ENCODE measurements at places on chromosomes 16 and 17. TPM values are rescaled to one million over a fixed set of nuclear protein-coding genes. Genes with fewer than 3 reads are reported as not detected.

The SEPTIN1 gene
- 1.2 TPM for total RNA-seq

The GPR139 gene
- not detected for total RNA-seq

The KCNH4 gene
- 0.05 TPM for total RNA-seq

The BCO1 gene
- 0.29 TPM for total RNA-seq

The ABCC11 gene
- total RNA-seq = 0.41 TPM

- H3K36me3 ChIP-seq = no peaks in the 10 kb centered on the region
- no peak overlapping the region for H3K4me3 ChIP-seq
- H3K27me3 ChIP-seq = no peaks in the 10 kb centered on the region
- no peaks in the 10 kb centered on the region for H3K4me1 ChIP-seq
These were observed 39.9 kb downstream of the BAIAP2 start for GRCh38 chr17:81074875-81075274.

DNA sequence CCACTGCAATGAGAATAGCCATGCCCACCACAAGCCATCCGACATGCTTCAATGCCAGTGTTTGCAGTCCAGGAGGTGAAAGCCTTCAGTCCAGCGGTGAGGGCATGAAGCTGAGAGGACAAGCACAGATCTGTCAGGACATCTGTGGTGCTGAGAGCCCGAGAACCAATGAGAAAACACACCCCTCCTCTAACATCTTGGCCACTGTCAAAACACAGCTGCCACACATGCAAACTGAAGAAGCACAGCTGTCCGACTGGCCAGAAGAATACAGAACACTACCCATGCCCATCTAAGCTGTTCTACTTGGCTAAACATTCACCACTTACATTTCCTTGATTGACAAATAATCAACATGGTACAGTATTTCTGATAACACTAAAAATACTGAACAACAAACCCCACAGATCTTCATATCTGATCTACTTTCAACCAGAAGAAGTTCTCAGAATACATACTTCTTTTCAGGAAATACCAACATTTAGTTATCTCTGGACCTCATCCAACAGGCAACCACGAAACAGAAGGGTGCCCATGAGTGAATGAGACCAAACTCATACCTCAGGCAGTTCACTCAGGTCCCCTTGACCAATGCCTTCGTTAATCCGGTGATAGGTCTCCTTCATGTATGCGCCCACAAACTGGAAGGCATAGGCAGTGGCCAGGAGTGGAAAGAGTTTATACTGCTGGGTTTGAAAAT is 10.2 kb upstream of the FBF1 start:
- H3K27ac ChIP-seq = no peak overlapping the region
- no peaks in the 10 kb centered on the region for H3K4me1 ChIP-seq
- no peaks in the 10 kb centered on the region for H3K27me3 ChIP-seq
- H3K4me3 ChIP-seq = no peak overlapping the region
- no peak for DNase-seq

- peaks cover 3% of the 10 kb centered on the region for H3K27me3 ChIP-seq
- no peak overlapping the region for H3K4me3 ChIP-seq
- no peak overlapping the region for H3K27ac ChIP-seq
These were observed 3.0 kb downstream of the HOXB6 start for GRCh38 chr17:48601539-48602425.

GRCh38 chr16:30184891-30185682 is 1.7 kb downstream of the CORO1A start:
- H3K4me1 ChIP-seq = no peaks in the 10 kb centered on the region
- peak overlapping the region; percentile 63 for H3K4me3 ChIP-seq
- H3K27me3 ChIP-seq = no peaks in the 10 kb centered on the region
- H3K36me3 ChIP-seq = no peaks in the 10 kb centered on the region
- DNase-seq = peak; percentile 53

- no peaks in the 10 kb centered on the region for H3K4me1 ChIP-seq
- no peak overlapping the region for H3K27ac ChIP-seq
- no peak overlapping the region for H3K4me3 ChIP-seq
- no peaks in the 10 kb centered on the region for H3K27me3 ChIP-seq
- H3K36me3 ChIP-seq = no peaks in the 10 kb centered on the region
- no peak for DNase-seq
These were observed 124.1 kb downstream of the PRKCA start for GRCh38 chr17:66426397-66427033.

GRCh38 chr17:67246653-67247415 is 1.8 kb upstream of the HELZ start:
- H3K27ac ChIP-seq = no peak overlapping the region
- H3K4me3 ChIP-seq = peak overlapping the region; percentile 99

DNA sequence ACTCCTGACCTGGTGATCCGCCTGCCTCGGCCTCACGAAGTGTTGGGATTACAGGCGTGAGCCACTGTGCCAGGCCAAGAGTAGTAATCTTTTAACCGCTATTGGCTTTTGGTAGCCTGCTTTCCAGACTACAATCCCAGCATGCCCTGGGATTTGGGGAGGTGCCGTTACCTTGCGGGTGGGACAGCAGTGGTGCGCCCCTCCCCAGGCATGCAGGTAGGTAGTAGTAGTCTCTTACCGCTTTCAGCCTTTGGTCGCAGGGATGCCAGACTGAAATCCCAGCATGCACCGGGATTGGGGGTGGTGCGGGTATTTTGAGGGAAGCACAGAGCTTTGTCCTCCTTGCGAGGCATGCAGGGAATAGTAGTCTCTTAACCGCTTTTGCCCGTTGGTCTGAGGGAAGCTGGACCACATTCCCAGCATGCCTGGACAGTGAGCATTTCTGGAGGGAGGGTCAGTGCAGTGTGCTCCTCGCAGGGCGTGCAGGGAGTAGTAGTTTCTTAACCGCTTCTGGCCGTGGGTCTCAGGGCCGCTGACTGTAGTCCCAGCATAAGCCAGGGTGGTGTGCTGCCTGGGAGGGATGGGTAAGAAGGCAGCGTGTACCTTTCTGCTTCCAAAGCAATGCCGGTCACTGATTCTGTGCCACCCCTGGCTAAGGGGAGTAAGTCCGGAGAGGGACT is 1686.8 kb downstream of the TP53TG3F start:
- H3K4me1 ChIP-seq = no peaks in the 10 kb centered on the region
- H3K27ac ChIP-seq = no peak overlapping the region
- no peaks in the 10 kb centered on the region for H3K36me3 ChIP-seq
- no peaks in the 10 kb centered on the region for H3K27me3 ChIP-seq
- no peak for DNase-seq

- no peak for DNase-seq
- H3K27ac ChIP-seq = no peak overlapping the region
- no peaks in the 10 kb centered on the region for H3K36me3 ChIP-seq
- H3K4me1 ChIP-seq = peaks cover 7% of the 10 kb centered on the region
- H3K27me3 ChIP-seq = no peaks in the 10 kb centered on the region
- no peak overlapping the region for H3K4me3 ChIP-seq
These were observed 8.8 kb downstream of the CDC27 start for GRCh38 chr17:47180337-47180736.

DNA sequence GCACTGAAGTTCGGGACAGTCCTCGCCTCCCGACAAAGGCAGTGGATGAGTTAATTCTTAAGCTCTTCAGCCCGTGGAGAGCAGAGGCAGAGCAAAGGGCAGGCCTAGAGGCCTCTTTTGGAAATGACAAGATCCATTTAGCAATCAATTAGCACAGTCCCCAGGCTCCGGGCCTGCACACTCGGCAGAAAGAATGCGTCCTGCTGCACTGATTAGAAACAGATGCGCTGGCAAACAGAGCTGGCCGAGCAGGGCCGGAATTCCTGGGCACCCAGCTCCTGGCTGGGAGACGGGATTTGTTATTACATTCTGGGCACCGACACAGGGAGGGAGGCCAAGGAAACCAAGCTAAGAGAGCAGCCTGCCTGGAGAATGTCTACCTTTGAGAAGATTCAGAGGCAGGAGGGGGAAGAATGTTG is 162.9 kb downstream of the COPRS start:
- no peak overlapping the region for H3K4me3 ChIP-seq
- H3K27me3 ChIP-seq = no peaks in the 10 kb centered on the region
- H3K4me1 ChIP-seq = no peaks in the 10 kb centered on the region
- peak; percentile 63 for DNase-seq
- H3K36me3 ChIP-seq = no peaks in the 10 kb centered on the region

DNA sequence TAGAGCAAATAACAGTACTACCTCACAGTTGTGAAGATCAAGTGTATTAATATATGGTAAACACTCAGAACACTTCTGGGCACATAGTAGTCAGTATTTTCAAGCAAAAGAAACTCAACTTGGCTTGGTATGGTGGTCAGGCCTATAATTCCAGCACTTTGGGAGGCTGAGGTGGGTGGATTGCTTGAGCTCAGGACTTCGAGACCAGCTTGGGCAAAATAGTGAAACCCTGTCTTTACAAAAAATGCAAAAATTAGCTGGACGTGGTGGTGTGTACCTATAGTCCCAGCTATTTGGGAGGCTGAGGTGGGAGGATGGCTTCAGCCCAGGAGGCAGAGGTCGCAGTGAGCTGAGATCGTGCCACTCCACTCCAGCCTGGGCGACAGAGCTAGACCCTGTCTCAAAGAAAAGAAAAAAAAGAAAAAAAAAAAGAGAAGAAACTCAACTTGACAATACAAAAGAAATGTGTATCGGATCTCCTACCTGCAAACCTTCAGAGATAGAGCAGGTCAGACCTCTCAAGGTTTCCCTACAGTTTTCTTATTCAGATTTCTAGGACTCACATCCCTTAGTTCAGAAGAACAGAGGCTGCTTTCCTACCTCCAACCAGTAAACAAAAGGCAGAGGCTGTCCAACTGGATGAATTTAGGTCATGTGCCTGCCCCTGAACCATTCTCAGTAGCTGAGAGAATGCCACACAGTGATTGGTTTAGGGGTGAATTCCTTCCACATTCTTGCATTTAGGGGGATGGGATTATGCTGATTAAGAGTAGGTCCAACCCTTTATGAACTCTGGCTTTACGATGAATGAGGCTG is 1.7 kb upstream of the KPNA2 start:
- H3K36me3 ChIP-seq = no peaks in the 10 kb centered on the region
- no peak for DNase-seq
- H3K4me1 ChIP-seq = peaks cover 3% of the 10 kb centered on the region

GRCh38 chr16:79007614-79008013 is 592.9 kb downstream of the MAF start:
- no peaks in the 10 kb centered on the region for H3K27me3 ChIP-seq
- DNase-seq = no peak
- H3K27ac ChIP-seq = no peak overlapping the region
- no peak overlapping the region for H3K4me3 ChIP-seq
